ENCODE measurements at places on chromosomes 16 and 17. TPM values are rescaled to one million over a fixed set of nuclear protein-coding genes. Genes with fewer than 3 reads are reported as not detected.

DNA sequence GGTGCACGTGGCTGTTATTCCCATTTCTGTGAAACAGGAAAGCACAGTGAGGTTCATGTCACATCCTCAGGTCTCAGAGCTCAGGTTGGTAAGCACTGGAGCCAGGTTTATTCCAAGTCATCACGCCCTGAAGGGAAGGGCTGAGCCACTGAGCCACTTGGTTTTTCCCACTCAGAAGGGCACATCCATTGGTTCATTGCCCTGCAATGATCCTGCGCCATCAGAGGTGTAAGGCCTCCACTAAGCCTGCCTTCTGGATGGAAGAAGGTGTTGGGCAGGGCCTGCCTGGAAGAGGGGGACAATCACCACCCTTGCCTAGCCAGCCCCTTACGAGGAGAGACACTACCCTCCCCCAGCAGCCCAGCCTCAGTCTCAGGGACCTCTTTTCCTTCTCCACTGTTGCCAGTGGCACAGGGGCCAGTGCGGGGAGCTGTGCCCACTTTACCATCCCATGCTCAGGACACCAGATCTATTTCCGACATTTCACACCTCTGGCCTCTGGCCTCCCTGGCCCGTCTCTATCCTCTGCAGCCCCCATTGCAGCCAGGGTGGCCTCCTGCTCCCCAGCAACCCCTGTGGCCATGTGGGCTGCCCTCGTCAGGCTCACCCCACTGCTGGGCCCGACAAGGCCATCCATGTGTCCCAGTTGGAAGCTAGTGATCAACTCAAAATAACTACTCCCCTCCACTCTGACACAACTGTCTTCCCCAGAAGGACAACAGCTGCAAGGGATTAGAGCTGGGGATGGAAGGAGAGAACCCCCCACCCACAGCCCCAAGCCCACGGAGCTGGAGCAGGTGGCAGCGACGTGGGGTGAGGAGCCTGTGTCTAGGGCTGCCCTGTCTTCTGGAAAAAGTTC is 29.9 kb downstream of the CFAP20 start:
- no peak for DNase-seq
- H3K36me3 ChIP-seq = no peaks in the 10 kb centered on the region
- no peak overlapping the region for H3K4me3 ChIP-seq
- H3K4me1 ChIP-seq = no peaks in the 10 kb centered on the region
- no peaks in the 10 kb centered on the region for H3K27me3 ChIP-seq
- peak overlapping the region; percentile 33 for H3K27ac ChIP-seq

GRCh38 chr17:5097101-5097834 is 14.4 kb downstream of the ZNF232 start:
- no peaks in the 10 kb centered on the region for H3K4me1 ChIP-seq
- H3K27me3 ChIP-seq = no peaks in the 10 kb centered on the region
- H3K36me3 ChIP-seq = no peaks in the 10 kb centered on the region
- H3K27ac ChIP-seq = peak overlapping the region; percentile 37
- DNase-seq = peak; percentile 62

DNA sequence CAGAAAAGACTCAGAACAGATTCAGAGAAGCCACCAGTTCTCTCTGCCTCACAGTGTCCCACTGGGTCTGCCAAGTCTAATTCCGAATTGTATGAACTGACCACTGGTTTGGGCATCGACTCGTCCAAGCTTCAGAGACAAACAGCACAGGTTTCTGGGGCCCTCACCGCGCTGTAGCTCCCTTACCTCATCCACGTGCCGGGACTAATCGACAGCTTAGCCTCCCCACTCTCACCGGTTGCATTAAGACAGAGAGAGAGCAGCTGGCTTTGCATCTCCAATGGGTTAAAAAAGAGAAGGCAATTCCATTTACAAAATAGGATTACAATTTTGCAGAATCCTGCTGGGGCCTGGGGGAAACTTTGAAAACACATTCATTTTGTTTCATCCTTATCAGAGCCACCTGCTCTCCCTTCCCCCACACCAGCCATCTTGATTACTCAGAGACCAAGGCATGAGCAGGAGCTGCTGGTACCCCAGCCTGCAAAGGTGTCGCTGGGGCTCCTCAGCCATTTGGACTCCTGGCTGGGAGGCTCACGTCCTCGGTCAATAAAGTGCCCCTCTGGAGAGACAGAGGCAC is 95.3 kb upstream of the RPL38 start:
- DNase-seq = no peak
- no peak overlapping the region for H3K27ac ChIP-seq
- peaks cover 8% of the 10 kb centered on the region for H3K27me3 ChIP-seq
- H3K36me3 ChIP-seq = no peaks in the 10 kb centered on the region
- H3K4me3 ChIP-seq = no peak overlapping the region
- no peaks in the 10 kb centered on the region for H3K4me1 ChIP-seq

- no peaks in the 10 kb centered on the region for H3K36me3 ChIP-seq
- H3K4me3 ChIP-seq = no peak overlapping the region
- peak; percentile 88 for DNase-seq
- H3K4me1 ChIP-seq = peaks cover 5% of the 10 kb centered on the region
- no peaks in the 10 kb centered on the region for H3K27me3 ChIP-seq
These were observed 32.7 kb upstream of the CDH1 start for GRCh38 chr16:68704232-68704867.

DNA sequence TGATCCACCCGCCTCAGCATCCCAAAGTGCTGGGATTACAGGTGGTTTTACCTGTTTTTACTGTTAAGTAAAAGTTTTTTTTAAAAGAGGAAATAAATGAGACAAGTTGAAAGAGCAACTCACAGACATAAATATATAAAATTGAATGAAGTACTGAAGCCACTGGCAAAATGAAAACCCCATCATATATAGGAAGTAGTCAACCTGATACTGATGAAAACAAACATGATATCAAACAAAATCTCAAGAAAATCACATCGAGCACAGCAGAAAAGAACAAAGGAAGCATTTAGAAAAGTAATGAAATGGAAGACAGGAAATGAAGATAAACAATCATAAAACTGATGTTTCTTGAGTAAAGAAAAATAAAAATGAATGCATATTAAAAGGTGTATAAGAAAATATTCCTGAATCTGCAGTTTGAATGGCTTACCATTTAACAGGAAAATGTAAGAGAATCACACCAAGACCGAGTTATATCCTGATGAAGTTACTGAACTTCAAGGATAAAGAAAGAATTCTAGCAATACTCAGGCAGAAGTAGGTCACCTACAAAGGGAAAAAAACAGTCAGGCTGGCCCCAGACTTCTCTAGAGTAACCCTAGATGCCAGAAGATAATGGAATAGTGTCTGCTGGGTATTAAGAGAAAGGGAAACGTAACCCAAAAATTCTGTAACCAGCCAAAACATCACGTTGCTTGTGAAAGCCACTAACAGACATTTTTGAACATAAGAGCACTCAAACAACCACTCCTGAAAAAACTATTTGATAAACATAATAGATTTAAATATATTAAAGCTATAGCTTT is 31.5 kb downstream of the UBE2G1 start:
- no peaks in the 10 kb centered on the region for H3K27me3 ChIP-seq
- H3K4me1 ChIP-seq = peaks cover 17% of the 10 kb centered on the region
- H3K27ac ChIP-seq = no peak overlapping the region
- no peak overlapping the region for H3K4me3 ChIP-seq
- H3K36me3 ChIP-seq = no peaks in the 10 kb centered on the region

Gene OMG
- total RNA-seq = not detected

Gene PRDM7
- not detected for total RNA-seq
